ENCODE measurements at places on chromosomes 7 and 10. TPM values are rescaled to one million over a fixed set of nuclear protein-coding genes. Genes with fewer than 3 reads are reported as not detected.

DNA sequence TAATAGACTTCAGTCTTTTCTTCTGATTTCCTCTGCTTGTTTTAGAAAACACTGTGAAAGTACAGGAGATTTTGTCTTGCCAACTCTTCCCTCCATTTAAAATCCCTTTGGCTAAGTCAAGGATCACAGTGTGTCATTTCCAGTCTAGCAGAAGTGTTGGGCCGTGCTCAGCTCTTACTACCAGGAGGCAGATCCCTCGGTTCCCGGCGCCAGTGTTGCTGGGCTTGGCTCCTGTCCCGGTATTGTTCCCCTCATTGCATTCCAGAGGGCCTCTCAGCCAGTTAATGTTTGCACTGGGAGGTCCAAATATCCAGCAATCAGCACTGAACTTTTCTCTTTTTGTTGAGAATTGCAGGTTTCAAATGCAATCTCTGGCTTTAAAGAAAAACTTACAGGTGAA, 612.1 kb upstream of the MGMT start:
- DNase-seq = no peak

GRCh38 chr7:140625908-140626868, 14.4 kb downstream of the DENND2A start:
- DNase-seq = no peak

- no peak for DNase-seq
Observed at GRCh38 chr10:12081470-12081869, 12.7 kb downstream of the DHTKD1 start.

DNA sequence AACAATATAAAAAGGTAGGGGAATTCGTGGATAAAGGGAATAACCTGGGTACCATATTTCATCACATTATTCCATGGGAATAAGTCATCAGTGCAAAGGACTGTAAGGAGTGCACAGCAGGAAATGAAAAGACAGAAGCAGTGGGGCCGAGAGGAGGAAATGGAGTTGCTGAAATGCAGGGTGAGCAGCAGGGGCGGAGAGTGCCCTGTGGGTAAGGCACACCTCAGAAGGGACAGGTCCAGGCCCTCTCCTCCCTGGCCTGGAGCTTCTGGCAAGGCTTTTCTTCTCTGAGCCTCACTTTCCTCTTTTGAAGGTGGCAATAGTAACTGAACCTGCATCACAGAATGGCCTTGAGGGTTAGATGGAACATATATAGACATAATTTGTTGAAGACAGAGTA, 26.2 kb downstream of the IKZF1 start:
- DNase-seq = peak; percentile 60

The BBS9 gene
- 11.8 TPM for total RNA-seq

The GIMAP8 gene
- 21.5 TPM for total RNA-seq

The PLXNA4 gene
- total RNA-seq = 47.2 TPM
